ENCODE measurements at places on chromosomes 13 and 19. TPM values are rescaled to one million over a fixed set of nuclear protein-coding genes. Genes with fewer than 3 reads are reported as not detected.

GRCh38 chr19:18717601-18718000, 34.1 kb downstream of the CRTC1 start:
- ATAC-seq: no peak

The KASH5 gene
- not detected for total RNA-seq

- ATAC-seq: no peak
These were observed 18.4 kb downstream of the TMEM150B start for GRCh38 chr19:55306712-55307111.

DNA sequence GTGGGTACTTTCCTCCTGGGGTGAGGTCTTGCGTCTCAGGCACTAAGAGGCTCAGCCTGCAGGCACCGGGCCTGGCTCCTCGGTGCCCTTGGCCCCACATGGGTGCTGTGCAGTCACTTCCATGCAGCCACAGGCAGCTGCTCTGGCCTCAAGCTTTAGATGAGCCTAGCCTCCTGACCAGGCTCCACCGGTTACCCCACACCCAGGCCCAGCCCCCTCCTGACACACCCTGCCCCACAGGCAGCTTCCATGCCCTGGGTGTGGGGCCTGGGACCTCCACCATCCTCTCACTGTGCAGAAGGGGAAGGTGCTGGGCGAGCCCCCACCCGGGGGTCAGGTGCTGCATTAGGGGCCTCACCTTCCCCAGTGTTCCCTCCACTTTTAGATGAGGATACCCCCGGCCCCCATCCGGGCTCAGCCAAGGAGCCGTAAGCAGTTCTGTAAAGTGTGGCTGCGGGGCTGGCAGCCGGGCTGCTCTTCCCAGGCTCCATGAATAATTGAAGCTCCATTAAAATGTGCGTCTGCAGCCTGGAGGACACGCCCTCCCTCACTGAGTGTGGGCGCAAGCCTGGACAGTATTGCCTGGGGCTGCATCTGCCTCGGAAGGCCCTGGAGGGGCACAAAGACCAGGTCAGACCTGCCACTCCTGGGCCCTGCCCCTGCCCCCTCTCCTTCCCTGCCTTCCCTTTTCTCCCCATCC, 72.5 kb upstream of the KCTD15 start:
- no peak for ATAC-seq

- ATAC-seq: no peak
These were observed 12.5 kb downstream of the DCAF15 start for GRCh38 chr19:13964776-13965175.
